ENCODE measurements at places on chromosomes 2 and 18.
A peak's percentile ranks its signal among the peaks of the same experiment; 100 is the strongest.

GRCh38 chr18:45227001-45227742 is 388.1 kb upstream of the SLC14A2 start:
- DNase-seq = no peak

- DNase-seq = no peak
These were observed 68.9 kb downstream of the RDH14 start for GRCh38 chr2:18491577-18491976.

DNA sequence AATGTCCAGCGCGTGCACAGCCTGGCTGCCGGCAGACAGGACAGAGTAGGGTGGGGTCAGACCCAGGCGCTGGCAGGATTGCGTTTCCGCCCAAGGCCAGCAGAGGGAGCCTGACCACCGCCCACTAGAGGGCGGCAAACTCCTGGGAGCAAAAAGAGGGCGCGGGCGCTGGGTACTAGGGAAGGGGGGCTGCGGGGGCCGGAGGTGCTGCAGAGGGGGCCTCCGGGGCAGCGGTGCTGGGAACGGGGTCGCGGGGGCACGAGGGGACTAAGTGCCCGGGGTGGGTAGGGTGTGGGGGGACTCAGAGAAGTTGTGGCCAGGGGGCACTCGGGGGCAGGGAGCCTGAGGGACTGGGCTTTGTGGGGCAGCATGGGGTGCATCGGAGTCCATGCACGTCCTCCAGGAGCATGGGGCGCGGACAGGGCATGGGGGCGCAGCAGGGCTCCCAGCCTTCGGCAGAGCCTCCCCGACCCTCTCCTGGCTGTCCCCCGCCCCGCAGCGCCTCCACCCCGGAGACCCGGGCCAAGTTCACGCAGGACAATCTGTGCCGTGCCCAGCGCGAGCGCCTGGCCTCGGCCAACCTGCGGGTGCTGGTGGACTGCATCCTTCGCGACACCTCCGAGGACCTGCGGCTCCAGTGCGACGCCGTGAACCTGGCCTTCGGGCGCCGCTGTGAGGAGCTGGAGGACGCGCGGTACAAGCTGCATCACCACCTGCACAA is 3.2 kb downstream of the TEKT4 start:
- no peak for DNase-seq

DNA sequence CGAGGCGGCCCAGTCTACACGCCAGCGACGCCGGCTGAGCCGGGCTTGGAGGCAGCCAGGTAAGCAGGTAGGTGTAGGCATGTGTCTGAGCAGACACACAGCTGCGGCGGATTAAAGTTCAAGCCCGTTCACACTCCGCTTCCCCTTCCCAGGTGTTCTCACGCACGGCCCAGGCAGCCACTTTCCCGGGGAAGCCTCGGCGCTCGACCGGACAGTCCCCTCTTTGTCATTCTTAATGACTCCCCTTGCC is 367 bp downstream of the TGFA start:
- no peak for DNase-seq

DNA sequence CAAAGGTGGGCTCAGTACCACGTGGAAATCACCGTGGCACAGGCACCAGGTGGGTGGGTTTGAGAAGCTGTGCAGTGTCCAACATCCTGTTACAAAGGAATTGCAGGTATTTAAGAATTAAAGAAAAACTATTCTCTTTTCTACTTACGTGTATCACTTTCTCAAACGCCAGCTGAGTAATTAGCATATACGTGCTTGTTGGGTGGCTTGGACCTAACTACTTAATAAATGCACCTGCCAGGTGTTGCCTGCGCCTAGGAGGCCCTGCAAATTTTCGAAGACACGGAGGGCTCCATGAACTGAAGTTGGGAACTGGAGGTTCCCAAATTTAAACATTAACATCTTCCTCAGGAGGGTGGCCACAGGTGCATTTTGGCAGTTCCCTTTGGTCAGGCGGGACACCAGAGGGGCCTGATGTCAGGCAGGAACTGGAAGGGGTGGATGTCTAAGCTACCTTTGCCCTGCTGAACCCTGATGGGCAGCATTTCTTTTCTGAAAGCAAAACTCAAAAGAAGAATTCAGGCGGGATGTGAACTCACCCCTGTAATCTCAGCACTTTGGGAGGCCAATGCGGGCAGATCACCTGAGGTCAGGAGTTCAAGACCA is 84.8 kb downstream of the HS6ST1 start:
- no peak for DNase-seq

DNA sequence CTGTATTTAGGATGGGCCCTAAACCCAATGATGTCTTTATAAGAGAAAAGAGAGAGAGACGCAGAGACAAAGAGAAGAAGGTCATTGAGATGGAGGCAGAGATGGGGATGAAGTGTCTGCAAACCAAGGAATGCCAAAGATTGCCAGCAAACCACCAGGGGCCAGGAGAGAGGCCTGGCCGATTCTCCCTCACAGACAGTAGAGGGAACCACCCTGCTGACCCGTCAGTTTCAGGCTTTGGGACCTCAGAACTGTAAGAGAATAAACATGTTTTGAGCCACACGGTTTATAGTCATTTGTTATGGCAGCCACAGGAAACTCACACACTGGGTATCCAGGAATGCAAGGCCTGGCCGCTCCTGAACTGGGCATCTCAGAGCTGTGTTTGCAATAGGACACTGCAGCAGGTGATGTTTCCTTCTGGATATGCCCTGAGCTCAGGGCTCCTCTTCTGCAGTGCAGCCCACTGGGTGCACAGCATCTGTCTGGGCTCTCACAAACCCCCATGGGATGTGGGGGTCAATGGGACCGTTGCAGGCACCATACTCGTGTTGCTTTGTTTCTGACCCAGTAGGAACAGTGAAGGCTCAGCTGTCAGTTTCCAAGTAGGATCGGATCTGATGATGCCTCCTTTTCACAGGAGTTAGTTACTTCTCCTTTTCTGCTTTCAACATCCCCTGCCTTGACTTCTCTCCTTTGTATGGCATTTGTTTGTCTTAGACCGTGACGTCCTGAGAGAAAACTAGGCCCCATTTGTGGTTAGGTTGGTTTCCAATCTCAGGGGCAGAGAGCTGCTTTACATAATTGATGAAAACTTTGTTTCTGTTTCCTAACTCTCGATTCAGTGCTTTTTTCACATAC is 20.8 kb downstream of the PTPN18 start:
- DNase-seq = no peak

- DNase-seq = no peak
These were observed 740.7 kb downstream of the DPP10 start for GRCh38 chr2:115183144-115183543.

DNA sequence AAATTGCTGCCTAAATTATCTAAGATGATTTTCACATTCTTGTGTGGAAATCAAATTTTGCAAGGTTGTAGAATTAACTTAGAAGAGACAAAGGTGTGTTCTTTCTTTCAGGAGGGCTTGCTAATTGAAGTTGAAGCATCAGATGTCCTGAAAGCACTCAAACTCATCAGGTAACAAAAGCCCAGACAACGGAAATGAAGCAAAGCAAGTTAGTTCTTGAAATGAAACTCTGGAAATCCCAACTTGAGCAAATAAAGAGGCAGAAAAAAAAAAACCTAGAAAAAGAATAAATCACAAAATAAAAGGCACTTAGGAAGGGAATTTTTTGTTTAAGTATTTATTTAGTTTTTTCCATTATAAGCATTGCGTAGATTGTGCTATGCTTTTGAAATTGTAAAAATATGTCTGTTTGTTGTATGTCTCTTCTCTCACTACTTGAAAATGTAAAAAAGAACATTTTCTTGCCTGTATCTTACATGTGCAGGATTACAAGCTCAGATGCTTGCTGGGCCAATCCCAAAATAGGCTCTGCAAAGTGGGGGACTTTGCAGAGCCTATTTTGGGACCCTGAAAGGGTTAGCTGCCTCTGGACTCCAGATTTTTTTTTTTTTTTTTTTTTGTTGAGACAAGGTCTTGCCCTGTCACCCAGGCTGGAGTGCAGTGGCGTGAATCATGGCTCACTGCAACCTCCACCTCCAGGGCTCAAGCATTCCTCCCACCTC is 46.7 kb downstream of the FAM161A start:
- no peak for DNase-seq

GRCh38 chr2:100984892-100985307 is 17.2 kb upstream of the RPL31 start:
- peak; percentile 67 for DNase-seq

DNA sequence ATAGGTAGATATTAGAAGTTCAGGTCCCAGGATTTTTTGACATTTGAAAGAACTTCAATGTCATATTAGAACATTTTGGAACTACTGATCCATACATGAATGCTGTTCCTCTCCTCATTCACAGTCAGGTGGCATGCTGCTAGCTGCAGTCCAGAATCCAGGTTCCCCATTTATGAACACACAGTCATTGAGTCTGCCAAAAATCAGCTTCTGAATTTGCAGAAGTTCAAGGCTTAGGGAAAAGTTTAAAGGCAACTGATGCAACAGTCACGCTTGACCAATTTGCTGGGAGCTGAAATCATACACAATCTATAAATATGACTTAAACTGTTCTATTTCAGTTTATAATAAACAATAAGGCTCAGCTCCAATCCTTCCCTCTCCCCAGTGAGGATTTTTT is 17.3 kb upstream of the TTR start:
- DNase-seq = no peak

GRCh38 chr2:16171425-16171920 is 231.1 kb downstream of the MYCN start:
- no peak for DNase-seq

DNA sequence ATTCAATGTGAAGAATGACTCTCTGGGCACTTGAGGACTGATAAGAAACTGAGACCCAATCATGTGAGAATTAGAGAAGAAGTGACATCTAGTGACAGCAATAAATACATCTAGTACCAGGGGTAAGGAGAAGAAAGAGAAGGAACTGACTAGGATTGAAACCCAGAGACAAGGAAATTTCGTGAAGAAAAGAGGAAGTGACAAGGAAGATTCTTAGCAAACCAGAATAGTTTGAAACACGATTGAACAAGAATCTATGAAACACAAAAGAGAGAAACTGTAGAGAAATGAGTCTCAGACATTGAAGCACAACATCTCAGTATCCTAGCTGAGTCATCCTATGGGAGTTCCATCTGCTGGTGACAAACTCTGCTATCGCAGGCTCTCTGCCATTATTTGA is 571.9 kb upstream of the PKDCC start:
- no peak for DNase-seq

DNA sequence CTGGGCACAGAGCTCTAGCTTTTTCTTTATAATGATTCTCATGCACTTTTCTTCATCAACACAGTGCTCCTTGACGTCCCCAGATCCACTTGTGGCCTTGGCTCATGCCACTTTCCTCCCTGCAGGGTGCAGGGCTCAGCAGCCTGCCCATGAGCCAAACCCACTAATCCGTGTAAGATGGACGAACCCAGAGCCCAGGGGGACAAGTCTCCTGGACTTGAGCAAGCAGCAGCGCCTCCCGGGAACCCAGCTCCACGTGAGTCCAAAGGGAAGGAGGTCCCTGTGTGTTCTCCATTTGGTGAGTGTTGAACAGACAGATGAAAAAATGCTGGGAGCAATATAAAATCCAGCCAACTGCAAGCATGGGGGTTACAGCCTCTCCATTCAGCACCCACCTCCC is 470.6 kb upstream of the HS6ST1 start:
- no peak for DNase-seq

DNA sequence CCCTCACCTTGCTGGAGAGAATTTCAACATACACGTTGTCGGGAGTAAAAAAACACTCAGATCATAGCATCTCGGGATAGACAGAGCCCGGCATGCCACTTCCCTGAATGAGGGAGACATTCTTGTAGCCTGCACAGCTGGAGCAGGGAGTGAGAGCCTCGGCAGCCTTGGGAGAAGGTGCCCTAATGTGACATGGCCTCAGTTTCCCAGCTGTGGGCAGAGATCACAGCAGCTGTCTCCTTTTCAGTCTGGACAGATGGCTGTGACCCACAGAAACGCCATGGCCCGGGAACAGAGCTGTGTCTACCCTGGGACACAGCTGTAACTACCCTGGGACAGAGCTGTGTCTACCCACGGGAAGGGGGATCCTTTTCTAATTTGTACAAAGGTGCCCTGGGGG is 55.9 kb downstream of the HS1BP3 start:
- no peak for DNase-seq

DNA sequence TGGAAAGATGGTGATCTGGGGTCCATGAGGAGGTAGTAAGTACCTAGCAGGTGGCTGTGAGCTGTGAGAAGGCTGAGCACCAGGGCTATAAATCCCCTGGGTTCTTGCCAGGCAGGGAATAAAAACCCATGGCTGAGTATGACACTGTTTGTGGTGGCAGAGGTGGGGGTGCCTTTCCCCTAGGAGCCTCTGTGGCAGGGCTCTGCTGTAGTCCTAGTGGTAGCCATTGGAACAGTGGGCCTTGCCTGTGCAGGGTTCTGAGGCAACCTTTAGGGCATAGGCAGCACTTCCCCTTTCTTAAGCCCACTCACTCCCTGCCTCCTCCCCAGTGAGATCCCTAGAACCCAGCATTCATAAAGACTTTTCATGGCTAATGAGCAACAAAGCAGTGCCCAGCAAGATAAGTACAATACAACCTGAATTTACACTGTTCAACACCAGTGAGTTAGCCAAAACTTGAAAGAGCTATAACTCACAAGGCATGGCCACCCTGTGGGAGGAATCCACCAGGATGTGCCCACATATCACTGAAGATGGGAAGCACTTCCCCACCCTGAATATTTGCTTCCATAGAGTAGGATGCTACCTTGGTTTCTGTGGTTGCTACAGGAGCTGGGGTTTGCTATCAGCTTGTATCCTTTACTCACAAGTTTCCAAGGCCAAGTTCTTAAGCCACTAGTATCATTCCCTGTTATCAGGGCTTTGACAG is 100.9 kb upstream of the NEUROD1 start:
- DNase-seq = no peak

GRCh38 chr18:25275412-25276001 is 76.5 kb downstream of the ZNF521 start:
- no peak for DNase-seq

- no peak for DNase-seq
These were observed 128.8 kb downstream of the TTC32 start for GRCh38 chr2:19772981-19773380.

- no peak for DNase-seq
These were observed 2.6 kb downstream of the STK25 start for GRCh38 chr2:241505781-241506201.

DNA sequence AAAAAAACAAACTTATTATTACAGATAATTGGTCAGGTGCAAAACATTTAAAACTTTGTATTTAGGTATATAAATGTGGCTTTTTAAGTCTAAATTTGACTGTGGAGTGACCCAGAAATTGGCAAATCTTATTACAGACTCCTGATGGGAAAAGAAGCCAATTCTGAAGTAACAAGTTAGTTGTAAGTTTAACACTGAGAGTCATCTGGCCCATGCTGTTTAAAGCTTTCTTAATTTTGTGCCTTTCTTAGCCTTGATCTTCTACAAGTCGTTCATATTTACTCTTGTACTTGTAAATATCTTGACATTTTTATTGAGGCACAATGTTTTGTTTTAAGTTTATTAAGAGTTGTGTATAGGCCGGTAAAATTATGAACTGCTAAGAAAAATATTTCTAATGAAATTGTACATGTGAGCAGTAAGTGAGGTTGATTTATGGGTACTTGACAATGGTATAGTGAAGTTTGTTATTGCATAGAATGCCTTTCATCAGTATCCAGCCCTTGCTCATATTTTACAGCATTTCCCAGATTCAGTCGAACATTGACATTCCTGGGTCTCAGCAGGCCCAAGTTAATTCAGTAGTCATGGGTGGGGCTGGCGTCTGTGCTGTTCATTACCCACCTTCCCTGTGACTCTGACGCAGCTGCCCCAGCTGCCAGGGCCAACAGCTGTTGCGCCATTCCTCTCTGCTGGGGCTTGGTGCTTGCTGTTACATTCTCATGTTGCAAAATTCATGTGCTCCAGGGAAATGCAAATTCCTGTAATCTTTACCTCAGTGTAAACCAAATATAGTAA is 121.4 kb downstream of the ZNF236 start:
- no peak for DNase-seq
